NCI-H2107 (cell line): ENCODE measurements at places on chromosomes 5 and 9.

- no peak for DNase-seq
These were observed 22.6 kb downstream of the ARHGEF37 start for GRCh38 chr5:149603920-149604319.

GRCh38 chr5:63293317-63293716 lies 668.9 kb downstream of the HTR1A start:
- no peak for DNase-seq

- peak; percentile 3 for DNase-seq
These were observed 19.8 kb downstream of the IL12B start for GRCh38 chr5:159310511-159310910.

DNA sequence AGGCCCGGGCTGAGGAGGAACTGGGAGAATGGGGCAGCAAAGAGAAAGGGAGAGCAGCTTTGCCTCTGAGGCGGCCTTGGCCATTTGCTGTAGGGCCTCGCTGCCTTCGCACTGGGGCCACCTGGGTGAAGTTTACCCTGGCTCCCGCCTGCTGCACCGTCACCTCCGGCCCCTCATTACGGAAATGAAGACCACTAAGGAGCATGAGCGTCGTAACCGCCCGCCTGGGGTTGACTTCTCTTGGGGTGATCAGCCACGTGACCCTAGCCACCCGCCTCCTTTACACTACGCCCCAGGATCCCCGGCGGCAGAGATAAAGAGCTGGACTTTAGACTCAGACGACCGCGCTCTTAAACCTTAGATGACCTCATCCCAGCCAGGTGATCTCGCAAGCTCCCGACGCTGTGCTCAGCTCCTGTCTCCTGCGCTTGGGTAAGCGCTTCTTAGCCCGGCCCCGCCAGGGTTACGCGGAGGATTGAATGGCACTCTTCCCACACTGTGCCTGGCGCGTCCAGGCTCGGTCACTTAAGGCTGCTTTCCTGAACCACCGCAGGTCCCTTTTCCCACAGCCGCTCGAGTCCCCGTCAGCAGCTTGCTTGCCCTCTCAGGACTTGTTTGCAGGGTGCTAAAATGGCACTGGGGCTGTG lies 107.9 kb upstream of the LARP1 start:
- DNase-seq: no peak

DNA sequence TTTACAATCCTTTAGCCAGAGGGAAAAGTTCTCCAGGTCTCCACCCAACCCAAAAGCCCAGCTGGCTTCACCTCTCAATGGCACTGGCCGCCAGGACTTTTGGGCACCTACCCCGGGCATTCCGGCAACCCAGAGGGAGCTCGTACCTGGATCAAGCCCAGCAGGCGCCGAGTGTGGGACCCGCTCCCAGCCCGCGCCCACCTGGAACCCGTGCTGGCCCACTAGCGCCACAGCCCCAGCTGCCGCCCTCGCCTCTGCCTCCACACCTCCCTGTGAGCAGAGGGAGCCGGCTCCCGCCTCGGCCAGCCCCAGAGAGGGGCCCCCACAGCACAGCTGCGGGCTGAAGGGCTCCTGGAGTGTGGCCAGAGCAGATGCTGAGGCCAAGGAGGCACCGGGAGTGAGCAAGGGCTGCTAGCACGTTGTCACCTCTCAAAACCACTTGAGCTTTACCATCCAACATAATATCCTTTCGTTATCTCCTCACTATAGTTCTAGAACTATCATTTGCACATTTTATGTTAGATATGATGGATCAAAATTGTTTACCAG lies 69.7 kb downstream of the GCNT1 start:
- no peak for DNase-seq

DNA sequence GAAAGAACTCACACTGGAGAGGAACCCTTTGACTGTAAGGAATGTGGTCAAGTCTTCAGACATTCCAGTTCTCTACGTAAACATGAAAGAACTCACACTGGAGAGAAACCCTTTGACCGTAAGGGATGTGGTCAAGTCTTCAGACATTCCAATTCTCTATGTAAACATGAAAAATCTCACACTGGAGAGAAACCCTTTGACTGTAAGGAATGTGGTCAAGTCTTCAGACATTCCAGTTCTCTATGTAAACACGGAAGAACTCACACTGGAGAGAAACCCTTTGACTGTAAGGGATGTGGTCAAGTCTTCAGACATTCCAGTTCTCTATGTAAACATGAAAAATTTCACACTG lies 32.6 kb downstream of the MAPK9 start:
- DNase-seq: no peak

GRCh38 chr9:85516976-85517637 lies 224.6 kb downstream of the AGTPBP1 start:
- DNase-seq: no peak

- DNase-seq: no peak
These were observed 66.8 kb downstream of the CAMSAP1 start for GRCh38 chr9:135840539-135840938.

- DNase-seq: no peak
These were observed 195.2 kb upstream of the ISL1 start for GRCh38 chr5:51188001-51188591.

GRCh38 chr9:72839085-72839484 lies 113.8 kb downstream of the ALDH1A1 start:
- no peak for DNase-seq

DNA sequence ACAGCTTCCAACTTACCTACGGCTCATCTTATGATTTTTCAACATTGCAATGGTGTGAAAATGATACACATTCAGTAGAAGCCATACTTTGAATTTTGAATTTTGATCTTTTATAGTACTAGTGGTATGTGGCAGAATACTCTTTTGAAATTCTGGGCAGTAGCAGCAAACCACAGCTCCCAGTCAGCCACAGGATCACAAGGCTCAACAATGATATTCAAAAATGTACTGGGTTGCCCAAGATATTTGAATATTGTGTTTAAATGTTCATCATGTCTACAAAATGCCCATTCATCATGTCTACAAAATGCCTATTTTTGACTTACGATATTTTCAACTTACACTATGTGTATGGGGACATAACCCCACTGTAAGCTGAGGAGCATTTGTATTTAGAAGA lies 81.3 kb upstream of the PRR16 start:
- no peak for DNase-seq

- DNase-seq: no peak
These were observed 557 bp upstream of the PHF2 start for GRCh38 chr9:93575796-93576257.

GRCh38 chr9:100370064-100370723 lies 17.5 kb upstream of the TEX10 start:
- no peak for DNase-seq

GRCh38 chr9:130242270-130243014 lies 23.1 kb upstream of the HMCN2 start:
- no peak for DNase-seq

- no peak for DNase-seq
These were observed 117.9 kb upstream of the DAB2 start for GRCh38 chr5:39542511-39543285.

DNA sequence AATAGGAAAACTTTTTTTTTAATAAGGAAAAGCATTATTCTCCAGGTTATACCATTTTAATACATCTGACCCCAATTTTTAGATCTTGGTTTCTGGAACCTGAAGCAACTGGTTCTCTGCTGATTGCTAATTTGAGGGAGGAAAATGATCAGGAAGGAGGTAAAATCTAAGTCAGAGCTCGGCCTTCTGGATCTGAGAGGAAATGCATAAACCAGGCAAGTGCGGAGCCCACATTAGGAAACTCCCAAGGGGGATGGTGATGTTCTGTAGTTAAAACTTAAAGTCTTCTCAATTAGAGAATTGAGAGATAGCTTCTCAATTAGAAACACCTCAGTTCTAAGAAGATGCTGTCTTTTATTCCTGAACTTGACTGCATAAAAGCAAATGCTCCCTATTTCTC lies 113.5 kb downstream of the TSSK1B start:
- no peak for DNase-seq

DNA sequence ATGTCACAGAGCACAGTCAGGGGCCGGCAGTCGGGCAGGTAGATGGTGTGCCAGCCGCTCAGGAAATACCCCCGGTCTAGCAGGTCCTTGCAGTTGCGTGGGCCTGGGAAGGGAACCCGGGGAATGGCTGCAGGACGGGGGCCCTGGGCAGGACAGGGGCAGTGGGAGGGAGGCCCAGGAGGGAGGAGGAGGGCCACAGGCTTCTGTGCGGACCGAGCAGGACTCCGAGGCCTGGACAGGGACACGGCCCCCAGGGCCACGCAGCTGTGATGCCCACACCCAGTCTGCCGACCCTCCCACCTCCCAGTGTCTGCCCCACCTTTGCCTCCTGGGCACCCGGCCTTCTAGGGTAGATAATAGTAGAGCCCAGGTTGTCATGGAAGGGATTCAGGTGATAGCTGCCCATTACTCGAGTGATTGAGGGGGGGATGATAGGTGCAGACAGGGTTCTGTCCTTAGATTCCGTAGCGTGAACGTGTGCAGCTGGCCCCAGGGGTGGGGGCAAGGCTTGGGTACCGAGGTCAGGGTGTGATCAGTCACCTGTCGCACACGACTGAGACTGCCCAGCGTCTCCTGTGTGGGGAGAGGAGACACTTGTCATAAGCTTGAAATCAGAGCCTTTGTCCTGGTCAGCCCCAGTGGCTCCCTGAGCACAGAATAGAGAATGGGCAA lies 4.5 kb downstream of the FCN1 start:
- DNase-seq: no peak

DNA sequence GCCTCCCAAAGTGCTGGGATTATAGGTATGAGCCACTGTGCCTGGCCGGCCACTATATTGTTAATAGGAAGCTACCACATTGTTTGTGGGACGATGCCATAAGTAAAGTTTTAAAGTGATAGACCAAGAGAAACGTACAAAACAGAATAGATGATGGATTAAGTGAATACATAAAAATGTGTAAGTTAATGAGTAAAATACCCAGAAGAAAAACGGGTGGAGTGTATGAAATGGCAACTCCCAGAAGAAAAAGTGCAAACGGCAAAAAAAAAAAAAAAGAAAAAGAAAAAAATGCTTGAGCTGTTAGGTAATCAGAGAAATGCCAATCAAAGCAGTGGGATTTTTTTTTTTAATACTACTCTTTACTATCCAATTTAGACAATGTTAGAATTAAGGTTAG lies 246.0 kb downstream of the PDZD2 start:
- DNase-seq: no peak

- DNase-seq: no peak
These were observed 40.0 kb upstream of the SLC44A1 start for GRCh38 chr9:105204416-105204815.

- no peak for DNase-seq
These were observed 367.5 kb upstream of the PTGER4 start for GRCh38 chr5:40312205-40312604.

DNA sequence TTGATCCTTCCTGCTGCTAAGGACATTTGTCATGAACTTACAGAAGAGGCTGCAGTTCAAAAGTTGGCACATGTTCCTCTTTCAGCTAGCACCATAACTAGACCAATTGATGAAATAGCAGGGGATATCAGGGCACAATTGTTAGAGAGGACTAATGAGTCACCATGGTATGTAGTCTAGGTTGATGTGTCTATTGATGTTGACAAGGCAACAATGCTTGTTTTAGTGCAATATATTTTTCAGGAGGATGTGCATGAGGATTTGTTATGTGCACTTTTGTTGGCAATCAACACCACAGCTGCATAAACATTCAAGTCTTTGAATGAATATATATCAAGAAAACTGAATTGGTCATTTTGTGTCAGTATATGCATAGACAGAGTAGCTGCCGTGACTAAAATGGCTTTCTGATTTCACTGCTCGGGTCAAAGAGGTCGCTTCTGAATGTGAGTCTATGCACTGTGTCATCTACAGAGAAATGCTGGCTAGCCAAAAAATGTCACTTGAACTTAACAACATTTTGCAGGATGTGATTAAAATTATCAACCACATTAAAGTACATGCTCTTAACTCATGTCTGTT lies 68.0 kb downstream of the FGF10 start:
- no peak for DNase-seq

DNA sequence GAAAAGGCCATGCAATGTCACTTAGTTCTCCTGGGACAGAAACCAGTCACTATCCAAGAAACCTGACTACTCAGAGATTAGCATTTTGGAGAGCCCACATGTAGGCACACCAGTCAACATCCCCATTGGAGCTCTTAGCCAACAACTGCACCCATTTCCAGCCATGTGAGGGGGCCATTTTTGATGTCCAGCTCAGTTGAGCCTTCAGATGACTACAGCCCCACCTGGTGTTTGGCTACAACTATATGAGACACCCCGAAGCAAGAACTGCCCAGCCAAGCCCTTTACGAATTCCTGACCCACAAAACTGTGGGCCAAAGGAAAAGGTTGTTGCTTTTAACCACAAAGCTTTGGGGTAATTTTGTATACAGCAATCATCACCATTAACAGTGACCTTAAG lies 300.1 kb downstream of the ASTN2 start:
- DNase-seq: no peak

- DNase-seq: no peak
These were observed 246.6 kb downstream of the SLCO4C1 start for GRCh38 chr5:102049517-102049916.

DNA sequence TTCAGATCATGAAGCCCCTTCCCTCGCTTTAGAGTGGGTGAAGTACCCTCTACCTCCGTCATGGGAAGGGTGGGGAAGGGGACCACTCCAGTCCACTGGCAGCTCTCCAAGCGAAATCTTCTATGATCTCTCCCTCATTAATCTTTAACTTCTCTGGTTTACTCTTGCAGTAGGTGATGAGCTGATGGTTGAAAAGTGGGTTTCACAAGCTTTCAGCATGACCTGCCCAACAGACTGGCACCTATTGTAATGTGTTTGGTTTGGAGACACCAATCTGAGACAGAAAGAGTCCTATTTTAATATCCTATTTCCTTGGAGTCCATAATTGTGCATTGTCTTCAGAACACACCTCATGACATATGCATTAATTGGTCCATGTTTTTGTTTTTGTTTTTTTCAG lies 70.8 kb upstream of the TGFBR1 start:
- DNase-seq: no peak

DNA sequence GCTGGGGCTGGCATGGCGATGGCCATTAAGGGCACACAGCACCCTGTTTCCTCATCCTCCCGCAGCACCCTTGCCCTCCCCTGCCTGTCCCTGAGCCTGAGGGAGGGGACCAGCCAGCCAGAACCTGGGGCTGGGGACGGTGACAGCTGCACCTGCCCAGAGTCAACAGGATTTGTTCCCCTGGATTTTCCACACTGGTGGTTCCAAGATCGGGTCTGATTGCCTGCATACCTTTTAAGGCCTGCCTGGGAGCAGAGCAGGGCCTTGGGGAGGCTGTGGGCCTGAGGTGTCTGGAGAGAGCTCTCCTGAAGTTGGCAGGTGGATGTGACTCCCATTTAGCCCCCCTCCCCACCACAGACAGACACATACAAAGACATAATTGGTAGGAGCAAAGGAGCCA lies 61.0 kb upstream of the C5orf58 start:
- DNase-seq: no peak

GRCh38 chr5:132259069-132259851 lies 1.8 kb downstream of the PDLIM4 start:
- no peak for DNase-seq

- DNase-seq: no peak
These were observed 3.6 kb downstream of the DNAJC21 start for GRCh38 chr5:34932947-34933346.

DNA sequence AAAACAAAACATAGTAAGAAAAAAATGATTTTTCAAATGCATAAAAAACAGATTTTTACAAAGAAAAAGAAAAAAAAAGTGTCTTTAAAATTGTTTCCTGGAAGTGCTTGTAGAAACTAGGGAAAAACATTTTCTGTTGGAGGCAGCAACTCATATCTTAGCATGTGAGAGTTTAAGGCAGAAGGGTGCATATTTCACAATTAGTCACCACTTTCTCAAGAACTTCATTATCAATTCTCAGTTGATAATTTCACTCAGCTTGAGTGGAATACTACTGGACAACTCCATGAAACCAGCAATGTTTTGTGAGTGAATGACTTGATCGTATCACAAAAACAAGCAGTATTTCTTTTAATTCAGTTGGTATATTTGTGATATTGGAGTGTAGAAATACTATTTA lies 508.3 kb upstream of the DAB2 start:
- no peak for DNase-seq
